Fibroblast of skin of right biceps (primary cell): ENCODE measurements at places on chromosomes 7 and 10.

GRCh38 chr7:909358-910329 is 33.3 kb downstream of the GET4 start:
- DNase-seq, result peak; percentile 53

DNA sequence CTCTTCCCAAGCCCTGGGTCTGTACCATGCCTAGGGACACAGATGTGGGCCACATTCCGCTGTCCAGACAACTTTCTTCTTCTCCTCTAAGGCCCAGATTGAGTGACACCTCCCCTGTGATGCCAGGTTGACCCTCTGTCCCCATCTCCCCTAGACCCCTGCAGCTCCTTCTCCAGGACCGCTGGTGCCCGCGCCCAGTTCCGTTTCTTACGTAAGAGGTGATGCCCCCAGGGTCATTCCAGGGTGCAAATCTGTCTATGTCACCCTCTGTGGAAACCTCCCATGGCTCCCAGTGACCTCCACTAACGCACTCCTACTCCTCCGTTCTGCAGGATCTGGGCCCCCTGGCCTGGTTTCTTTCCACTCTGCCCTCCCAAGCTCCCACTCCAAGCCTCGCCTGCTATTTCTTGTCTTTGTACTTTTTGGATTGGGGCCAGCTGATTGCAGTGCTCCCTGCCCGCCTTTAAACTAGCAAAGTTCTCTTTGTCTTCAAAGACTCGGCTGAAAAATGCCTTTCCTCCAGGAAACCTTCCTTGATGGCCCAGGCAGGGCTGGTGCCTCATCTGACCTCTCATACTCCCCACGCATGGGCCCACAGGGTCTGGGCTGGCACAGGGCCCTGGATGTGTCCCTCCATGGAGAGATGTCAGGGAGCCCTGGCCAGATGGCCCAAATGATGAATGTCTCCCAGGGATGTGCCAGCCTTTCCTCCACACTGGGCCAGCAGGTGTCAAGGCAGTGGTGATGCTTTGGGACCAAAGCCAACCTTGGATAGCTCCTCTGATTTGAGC is 21.3 kb upstream of the ELN start:
- DNase-seq, result no peak

- peak; percentile 27 for DNase-seq
Observed at GRCh38 chr7:137110091-137110509, 233.4 kb downstream of the PTN start.

DNA sequence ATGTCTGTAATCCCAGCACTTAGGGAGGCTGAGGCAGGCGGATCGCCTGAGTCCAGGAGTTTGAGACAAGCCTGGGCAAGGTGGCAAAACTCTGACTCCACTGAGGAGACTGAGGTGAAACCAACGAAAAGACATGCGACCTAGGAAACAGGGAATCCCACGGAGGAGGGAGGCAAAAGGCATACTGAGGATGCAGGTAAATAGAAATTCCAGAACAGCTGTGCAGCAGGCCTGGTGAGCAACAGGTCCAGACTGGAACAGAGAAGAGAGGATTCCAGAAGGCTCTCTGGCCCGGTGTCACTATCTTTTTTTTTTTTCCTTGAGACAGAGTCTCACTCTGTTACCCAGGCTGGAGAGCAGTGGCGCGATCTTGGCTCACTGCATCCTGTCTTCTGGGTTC is 7.3 kb downstream of the KLRG2 start:
- no peak for DNase-seq

GRCh38 chr7:122672536-122672935 is 26.4 kb downstream of the RNF133 start:
- DNase-seq, result no peak
